ENCODE measurements at places on chromosomes 1 and 21.

DNA sequence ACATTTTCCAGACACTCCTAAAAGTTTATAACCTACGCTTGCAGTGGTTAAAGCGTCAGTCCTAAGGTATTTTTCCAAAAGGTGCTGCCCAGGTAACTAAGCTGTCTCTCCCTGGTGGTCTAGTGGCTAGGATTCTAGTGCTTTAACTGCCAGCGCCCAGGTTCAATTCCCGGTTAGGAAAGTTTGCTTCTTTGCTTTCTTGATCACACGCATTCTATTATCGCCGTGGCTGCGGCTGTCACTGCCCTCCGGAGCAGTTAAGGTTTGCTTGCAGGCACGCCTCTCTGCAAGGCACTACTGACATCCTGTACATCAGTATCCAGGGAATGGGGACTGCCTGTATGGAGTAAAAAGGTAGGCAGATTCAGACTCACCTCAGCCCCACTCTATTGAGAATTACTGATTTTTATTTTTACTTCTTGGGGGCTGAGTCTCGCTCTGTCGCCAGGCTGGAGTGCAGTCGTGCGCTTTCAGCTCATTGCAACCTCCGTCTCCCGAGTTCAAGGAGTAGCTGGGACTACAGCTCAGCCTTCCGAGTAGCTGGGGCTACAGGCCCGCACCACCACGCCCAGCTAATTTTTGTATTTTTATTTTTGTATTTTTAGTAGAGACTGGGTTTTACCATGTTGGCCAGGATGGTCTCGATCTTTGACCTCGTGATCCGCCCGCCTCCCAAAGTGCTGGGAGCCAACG, 53.2 kb upstream of the CFAP126 start:
- DNase-seq: no peak

DNA sequence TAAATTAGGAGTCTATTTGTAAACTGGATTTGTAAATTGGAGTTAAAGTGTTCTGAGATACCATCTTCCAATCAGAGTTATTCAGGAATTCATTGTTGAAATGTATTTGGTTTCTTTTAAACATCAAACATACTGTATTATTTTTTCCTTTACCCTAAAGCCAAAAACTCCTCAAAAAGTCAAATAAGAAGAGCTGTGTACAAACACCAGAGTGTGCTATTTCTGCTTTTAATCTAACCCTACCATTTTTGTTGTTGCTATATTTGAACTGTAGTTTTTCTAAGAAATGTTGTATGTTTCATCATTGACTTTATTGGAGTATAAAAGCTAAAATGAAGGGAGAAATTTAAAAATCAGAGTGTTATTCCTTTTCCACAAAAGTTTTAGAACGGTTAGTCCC, 35.8 kb downstream of the SLC30A7 start:
- DNase-seq: no peak

DNA sequence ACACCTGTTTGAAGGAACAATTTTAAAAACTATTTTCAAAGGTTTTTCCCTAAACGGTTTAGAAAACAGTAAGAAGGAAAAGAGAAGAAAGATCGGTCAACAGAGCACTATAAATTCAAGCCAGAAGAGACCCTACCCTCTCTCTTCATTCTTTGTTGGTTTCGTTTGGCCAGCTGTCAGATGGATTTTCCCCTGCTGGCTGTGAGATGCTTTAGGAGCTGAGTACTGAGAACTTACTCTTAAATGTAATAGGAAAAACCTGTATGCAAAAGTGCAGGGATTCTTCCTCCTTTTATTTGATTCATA, 1.3 kb upstream of the TXNIP start:
- no peak for DNase-seq

DNA sequence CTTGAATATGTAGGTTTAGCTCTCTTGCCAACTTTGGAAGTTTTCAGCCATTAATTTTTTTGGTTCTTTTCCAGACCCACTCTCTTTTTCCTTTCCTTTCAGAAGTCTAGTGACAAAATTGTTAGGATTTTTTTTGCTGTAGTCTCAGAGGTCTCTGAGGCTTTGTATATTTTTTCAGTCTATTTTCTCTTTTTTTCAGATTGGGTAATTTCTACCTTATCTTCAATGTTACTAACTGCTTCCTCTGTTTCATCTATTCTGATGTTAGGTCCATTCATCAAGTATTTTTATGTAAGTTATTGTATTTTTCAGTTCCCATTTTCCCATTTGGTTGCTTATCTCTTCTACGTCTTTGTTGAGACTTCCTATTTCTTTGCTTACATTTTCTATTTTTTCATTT, 15.7 kb downstream of the RGS2 start:
- no peak for DNase-seq

- DNase-seq: peak; percentile 39
Measured at GRCh38 chr1:58584082-58584895, 7.2 kb upstream of the TACSTD2 start.

DNA sequence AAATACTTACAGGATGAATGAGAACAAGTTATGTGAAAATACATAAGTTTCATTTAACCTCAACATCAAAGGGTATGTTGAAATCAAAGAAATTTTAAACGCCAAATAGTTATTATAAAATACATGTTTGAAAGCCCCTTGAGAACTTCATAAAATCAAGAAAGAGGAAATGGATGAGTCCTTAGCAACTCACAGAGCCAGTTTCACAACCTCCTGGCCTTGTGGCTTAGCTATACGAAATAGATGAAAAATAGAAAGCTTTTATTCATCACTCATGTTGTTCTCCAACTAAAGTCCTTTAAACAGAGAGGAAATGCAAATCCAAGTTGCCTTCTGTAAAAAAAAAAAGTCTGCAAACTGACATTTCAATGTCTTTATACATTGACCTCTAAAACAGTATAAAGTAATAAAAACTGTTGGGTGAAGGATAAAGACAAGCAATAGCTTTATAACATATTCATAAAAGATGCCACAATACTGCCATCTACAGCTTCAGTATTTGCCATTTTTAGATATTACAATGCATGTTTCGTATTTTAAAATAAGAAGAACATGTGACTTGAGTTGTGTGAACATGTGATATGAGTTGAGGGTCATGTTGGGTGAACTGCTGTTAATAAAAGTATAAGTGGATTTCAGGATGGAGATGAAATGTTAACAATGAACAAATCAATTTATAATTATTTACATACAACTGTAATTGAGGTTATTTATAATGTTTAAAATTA, 847.8 kb downstream of the MRPL39 start:
- DNase-seq: no peak

DNA sequence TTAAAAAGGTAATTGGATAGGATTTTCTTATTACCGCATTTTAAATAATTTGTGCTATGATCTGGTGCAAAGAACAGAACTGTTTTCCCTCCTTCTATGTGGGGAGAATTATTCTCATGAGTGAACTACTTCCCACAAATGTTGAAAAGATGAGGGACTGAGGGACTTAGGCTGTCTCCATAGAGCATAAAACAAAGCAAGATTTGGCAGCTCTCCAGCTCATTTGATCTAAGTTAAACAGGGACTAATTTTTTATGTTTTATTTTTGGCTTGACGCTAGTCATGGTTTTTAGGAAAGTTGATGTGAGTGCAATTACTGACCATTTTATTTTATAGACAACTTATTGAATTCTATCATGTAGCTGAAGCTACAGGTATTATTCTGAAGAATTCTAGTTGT, 362.3 kb downstream of the HLX start:
- no peak for DNase-seq

- DNase-seq: no peak
Measured at GRCh38 chr1:86552376-86552775, 5.5 kb downstream of the CLCA4 start.

- DNase-seq: no peak
Measured at GRCh38 chr1:101200513-101200912, 36.3 kb upstream of the S1PR1 start.

- no peak for DNase-seq
Measured at GRCh38 chr1:36096500-36097432, 8.1 kb downstream of the ADPRS start.

- DNase-seq: no peak
Measured at GRCh38 chr1:238329671-238330070, 438.9 kb upstream of the ZP4 start.

GRCh38 chr1:5010656-5011055, 356.2 kb downstream of the AJAP1 start:
- DNase-seq: no peak

DNA sequence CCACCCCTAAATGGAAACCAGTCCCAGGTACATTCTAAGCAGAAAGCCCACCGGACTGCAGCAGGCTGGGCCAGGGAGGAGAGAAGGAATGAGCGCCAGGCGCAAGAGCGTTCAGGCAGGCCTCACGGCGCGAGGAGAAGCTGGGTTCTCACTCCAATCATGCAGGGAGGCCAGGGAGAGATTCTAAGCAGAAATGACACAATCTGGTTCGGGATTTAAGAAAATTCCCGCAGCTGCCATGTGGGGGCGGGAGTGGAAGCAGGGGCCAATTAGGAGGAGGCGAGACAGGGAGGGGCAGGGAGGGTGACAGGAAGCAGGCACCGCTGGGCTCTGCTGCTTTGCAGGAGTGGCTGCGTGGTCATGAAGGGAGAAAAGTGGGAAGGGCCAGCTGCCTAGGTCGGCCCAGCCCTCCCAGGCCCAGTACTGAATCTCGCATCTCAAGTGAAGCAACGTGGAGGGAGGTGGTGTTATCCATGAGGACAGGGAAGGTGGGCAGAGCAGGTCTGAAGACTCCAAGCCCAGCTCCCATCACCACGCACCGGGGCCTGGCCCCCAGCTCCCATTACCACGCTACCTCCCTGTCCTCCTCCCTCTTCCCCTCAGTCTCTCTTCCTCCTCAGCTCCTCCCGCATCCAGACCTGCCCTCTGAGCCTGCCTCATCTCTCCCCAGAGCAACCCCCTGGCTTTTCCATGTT, 11.8 kb downstream of the NPHP4 start:
- DNase-seq: no peak

DNA sequence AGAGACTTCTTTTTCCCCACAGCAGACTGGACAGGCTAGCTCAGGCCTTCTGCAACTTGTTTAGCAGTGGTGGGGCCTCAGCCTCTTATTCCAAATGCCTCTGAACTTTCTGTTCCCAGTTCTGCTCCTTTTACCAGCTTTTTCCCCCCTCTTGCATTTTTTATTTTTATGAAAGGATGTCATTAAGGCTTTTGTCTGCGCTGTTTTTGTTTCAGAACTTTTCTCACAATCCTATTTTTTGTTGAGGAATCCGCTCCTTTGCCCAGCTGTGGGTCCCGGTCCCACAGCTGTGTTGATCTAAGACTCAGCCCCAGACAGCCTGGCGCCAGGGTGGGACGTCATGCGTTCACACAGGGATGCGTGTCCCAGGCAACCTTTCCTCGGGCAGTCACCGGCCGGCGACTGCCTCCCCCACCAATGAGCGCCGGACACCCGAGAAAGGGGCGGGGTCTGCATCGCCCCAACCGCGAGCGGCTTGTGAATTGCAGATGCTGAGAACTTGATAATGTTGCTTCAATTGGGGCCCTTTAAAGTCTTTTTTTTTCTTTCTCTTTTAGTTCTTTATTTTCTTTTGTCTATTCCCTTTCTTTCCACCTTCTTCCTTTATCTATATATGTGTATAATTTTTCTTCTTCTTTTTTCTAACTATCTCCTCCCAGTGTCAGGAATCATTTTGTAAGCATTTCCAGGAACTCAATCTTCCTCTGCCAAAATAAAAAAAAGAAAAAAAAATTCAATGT, 3.0 kb upstream of the ID3 start:
- peak; percentile 77 for DNase-seq

GRCh38 chr1:214847071-214847810, 235.3 kb upstream of the KCNK2 start:
- no peak for DNase-seq

- no peak for DNase-seq
Measured at GRCh38 chr1:119038363-119038762, 50.2 kb upstream of the TBX15 start.

DNA sequence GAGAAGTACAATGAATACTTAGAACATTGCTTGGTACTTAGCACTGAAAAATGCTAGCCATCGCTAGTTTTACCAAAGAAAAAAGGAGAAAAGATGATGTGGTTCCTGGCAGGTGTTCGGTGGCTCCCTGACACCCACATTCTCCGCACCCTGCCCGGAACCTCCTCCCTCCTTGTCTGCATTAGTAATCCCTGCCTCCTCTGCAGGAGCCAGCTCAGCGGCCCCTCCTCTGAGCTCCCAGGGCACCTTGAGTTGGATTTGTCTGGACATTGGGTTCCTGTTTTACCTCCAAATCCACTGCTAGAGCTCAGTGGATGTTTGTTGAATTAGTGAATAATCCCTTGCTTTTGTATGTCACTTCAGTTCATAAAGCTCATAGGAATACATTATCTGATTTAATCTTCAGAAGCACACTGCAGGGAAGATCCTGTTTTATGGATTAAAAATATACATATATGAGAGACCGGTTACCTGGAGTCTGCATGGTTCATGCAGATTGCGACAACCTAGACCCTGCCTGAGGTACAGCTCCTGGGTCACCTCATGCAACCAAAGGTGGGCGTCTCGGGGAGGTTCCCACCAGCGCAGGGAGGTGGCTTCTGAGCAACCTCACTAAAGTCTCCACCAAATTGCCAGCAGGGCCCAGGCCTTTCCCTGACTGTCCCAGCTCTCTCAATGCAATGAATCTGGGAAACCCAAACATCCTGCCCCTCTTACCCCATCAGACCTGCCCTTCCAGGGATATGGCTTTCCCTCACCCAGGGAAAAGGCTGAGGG, 24.2 kb downstream of the PCAT6 start:
- DNase-seq: no peak

- no peak for DNase-seq
Measured at GRCh38 chr1:56223968-56224367, 355.4 kb downstream of the PLPP3 start.

- peak; percentile 50 for DNase-seq
Measured at GRCh38 chr1:157369808-157370521, 182.3 kb downstream of the FCRL5 start.

GRCh38 chr1:245039196-245039595, 115.6 kb upstream of the KIF26B start:
- no peak for DNase-seq

DNA sequence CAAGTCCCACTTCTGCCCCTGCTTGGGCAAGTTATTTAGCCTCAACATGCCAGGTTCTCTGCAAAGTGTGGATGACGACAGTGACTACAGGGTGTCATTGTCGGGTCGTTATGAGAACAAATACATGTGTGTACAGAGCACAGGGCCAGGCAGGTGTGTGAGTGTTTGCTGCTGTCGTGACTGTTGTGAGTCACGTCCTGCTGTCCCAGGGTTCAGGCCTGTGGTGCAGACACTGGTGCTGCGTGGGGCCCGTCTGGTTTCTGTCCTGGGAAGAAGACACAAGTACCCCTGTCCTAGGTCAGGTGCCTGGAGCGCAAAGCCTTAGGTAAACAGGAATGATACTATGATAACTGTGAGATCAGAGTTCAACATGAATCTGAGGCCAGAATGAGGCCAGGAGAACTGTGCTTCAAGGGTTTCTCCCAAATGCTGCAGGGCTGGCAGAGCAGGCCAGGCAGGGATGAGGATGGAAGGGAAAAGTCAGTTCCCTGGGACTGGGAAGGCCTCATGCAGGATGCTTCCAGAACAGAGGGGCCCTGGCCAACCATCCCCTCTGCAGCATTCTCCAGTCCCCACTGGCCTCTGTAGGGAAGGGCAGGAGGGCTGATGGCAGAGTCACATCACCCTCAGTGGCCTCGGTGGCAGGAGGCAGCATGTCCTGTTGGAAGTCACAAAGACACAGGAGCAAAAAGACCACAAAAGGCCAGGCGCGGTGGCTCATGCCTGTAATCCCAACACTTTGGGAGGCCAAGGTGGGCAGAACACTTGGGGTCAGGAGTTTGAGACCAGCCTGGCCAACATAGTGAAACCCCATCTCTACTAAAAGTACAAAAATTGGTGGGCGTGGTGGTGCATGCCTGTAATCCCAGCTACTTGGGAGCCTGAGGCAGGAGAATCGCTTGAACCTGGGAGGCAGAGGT, 15.7 kb downstream of the GPR157 start:
- DNase-seq: no peak

Data from GM10248 (cell line).